ENCODE measurements at places on chromosomes 4 and X.
A peak's percentile ranks its signal among the peaks of the same experiment; 100 is the strongest.

DNA sequence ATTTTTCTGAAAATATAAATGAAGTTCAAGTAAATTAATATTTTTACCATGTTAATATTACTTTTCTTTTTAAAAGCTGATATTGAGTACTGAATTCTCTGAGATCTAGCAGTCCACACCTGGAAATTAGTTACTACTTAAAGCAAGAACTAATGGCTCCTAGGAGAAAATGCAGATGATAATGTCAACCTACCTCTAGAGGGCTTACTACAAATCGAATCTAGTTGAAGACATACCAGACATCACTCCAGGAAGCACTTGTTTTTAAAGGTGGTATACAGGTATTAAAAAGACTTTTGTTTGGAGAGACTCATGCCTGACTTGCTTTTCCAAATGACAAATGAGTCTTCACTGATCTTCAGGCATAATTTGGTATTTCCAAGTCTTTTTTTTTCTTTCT is 516.4 kb upstream of the BOD1L1 start:
- DNase-seq, result no peak

GRCh38 chr4:77202491-77202890 is 45.5 kb downstream of the CCNG2 start:
- no peak for DNase-seq

DNA sequence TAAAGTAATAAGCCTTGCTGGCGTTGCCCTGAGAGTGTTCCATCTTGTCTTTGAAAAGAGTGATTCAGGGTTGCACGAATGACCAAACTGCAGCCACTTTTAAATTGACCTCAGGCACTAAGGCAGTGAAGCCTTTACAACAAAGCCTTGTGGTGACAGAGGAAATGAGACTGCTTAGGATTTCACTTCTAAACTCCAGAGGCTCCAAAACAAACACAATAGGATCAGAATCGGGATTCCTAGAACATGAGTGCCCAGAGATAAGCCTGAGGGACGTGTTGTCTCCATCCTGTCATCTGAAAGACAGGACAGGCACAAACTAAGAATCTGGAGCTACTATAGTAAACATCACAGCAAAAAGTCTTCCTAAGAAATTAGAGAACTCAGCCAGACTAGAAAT is 405.2 kb downstream of the PPARGC1A start:
- DNase-seq, result no peak

DNA sequence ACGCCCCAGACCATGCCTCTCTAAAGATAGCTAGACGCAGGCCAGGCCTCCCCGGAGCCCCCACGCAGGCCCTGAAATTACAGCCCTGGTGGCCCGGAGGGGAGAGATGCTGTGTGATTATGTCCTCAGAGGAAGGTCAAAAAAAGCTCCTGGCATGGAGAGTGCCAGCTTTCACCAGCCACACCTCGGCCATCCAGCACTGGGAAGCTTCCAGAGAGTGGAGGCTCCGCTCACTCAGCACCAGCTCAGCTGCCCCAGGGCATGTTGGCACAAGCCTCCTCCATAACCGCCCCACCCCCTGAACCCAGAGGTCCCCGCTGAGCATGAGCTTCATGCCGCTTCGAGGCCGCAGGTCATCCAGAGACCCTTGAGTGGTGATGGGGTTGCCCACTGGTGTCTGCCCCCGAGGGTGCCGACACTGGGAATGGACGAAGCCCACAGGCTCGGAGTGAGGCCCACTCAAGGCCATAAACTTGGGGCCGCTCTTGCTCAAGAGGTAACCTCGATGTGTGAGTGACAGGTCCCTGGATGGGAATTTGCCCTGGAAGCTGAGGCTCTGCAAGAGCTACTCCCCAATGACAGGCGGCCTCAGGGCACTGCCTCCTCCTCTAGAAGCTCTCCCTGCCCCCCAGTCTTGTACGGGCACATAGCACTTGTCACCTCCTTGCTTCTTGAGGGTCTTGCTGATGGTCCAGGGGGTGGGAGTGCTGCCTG is 4.4 kb upstream of the BGN start:
- DNase-seq, result no peak

DNA sequence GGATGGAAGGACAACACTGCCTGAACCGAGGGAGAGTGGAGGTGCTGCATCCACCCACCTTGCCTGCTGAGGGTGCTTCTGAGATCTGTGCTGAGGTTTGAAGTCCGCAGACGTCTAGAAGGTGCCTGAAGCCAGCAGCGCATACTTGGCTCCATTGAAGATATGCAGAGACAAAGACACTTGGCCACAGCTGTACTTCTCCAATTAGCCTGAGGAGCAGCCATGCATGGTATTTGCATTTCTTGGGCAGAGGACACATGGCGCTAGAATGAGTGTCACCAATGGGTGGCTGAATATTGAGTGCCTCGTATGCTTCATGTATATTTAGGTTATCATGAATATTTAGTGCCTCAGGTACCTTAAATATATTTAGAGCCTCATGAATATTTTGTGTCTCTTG is 128.7 kb upstream of the ATP6AP2 start:
- no peak for DNase-seq

DNA sequence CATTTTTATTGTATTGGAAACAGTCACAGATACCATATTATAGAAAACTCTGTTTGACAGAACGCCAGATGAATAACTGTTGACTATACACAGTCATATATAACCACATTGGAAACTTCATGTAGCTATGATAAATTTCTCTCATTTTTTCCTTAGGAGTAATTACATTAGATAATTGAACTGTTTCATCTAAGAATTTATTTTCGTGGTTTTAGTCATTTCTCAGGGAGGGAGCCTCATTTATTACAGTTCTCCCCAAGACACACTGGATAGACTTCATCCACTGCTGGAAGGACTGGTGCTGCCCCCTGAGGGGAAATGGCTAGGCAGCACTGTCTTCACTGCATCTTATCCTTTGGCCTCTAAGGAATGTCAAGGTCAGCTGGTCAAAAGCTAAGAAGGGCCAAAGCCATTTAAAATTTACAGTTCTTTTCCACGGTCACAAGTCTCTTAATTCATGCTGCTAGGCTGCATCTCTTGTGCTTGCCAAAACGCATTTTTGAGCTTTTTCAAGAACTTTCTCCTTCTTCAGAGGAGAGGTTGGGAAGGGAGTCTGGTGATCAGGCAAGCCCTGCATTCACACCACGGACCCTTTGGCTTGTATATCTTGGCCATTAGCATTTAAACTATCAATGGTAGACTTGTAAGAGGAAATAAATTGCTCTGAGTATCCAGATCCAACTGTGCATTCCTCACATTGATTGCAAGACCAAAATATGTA is 145.1 kb downstream of the CBR4 start:
- DNase-seq, result peak; percentile 68

- no peak for DNase-seq
Measured at GRCh38 chrX:77949840-77950239, 19.6 kb downstream of the PGAM4 start.

DNA sequence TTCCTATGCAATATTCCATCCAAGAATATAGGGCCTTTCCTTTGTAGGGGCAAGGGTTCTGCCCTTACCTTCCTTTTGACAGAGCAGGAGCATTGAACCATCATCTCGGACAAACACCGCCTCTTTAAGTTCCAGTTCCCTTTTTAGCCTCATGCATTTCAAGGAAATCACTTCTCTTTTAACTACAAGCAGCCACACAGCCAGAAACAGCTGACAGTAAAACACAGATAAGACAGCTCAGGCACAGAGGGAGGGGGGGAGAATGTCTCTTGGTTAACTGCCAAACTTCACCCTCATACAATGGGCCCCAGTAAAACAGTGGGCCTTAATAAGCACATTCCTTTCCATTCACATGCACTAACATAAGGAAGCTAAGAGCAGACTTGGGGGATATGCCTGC is 648.3 kb downstream of the GABRG1 start:
- DNase-seq, result no peak

- DNase-seq, result no peak
Measured at GRCh38 chrX:47638816-47639215, 9.1 kb upstream of the CFP start.

DNA sequence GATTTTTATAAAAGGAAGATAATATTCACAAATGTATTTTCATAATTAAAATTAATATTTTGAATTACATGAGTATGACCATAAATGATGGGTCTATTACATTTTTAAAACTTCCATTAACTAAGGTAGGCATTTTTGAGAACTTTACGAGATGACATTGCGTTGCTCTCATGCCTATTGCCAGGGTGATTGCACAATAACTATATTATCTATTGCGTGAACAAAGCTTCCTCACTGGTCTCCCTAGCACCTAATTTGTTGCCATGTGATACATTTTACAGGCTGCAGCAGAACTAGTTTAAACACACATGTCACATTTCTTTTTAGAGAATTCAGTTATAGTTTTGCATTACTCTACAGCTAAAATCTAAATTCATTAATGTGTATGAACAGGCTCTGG is 289.7 kb upstream of the GRID2 start:
- no peak for DNase-seq

DNA sequence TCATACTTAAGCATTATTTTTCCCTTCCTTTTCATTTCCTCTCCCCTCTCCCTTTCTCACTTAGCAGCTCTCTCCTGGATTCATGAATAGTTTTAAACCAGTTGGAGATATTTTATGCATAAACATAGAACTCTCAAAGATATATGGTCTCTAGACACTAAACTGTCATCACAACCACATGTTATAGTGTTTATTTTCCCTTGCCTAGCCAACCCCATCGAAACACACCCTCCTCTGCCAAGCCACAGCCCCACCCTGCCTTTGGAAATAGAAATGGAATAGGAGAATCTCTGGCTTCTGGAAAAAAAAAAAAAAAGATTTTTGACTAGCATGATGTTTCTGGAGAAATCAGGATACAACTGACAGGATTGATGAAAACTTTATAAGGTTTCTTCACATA is 64.8 kb upstream of the RBPJ start:
- no peak for DNase-seq

DNA sequence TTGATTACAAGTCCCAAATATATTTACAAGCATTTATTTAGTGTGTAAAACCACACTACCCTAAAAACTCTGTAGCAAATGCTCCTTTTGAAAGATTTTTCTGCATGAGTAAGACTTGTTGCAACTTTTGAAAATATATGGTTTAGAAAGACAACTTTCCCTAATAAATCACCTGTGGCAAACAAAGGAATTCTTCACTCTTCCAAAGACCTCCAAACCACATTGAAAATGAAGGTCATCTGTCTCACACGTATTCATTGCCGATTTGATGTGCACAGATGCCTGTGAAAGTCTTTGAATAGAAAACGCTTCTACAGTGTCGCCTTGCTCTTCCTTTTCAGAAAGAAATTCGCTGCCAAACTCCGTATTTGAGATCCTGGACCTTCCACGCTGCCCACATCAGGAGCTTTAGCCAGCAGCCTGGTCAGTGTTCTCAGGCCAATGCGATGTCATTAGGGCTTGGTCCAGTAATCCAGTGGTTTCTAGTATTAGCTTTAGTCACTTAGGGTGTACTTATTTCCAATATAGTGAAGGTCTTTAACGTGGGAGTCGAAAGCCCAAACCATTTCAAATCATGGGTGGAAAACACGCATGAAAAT is 22.2 kb downstream of the SPINK2 start:
- no peak for DNase-seq

GRCh38 chr4:154277172-154277571 is 214.4 kb downstream of the DCHS2 start:
- DNase-seq, result no peak

GRCh38 chr4:181702864-181703495 is 540.2 kb upstream of the TENM3 start:
- no peak for DNase-seq

GRCh38 chrX:134396174-134396573 is 63.8 kb upstream of the HPRT1 start:
- DNase-seq, result no peak

- no peak for DNase-seq
Measured at GRCh38 chr4:109728385-109728784, 1.5 kb downstream of the PLA2G12A start.

DNA sequence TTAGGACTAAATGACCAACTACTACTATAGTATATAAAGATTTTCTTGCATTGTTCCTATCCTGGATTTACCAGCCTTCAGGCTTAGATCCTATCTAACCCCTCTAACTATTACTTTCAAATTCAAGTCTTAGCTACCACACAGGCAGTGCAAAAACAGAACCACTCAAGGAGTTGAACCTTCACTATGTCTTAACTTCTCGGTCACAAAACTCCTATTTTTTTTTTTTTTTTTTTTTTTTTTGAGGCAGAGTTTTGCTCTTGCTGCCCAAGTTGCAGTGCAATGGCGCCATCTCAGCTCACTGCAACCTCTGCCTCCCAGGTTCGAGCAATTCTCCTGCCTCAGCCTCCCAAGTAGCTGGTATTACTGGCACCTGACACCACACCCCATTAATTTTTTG is 6.3 kb upstream of the FAM200B start:
- DNase-seq, result no peak

GRCh38 chr4:87506974-87507701 is 22.0 kb downstream of the SPARCL1 start:
- peak; percentile 81 for DNase-seq

GRCh38 chrX:130094696-130095095 is 15.6 kb downstream of the ELF4 start:
- DNase-seq, result no peak

GRCh38 chr4:169071747-169072146 is 61.7 kb upstream of the CBR4 start:
- no peak for DNase-seq

DNA sequence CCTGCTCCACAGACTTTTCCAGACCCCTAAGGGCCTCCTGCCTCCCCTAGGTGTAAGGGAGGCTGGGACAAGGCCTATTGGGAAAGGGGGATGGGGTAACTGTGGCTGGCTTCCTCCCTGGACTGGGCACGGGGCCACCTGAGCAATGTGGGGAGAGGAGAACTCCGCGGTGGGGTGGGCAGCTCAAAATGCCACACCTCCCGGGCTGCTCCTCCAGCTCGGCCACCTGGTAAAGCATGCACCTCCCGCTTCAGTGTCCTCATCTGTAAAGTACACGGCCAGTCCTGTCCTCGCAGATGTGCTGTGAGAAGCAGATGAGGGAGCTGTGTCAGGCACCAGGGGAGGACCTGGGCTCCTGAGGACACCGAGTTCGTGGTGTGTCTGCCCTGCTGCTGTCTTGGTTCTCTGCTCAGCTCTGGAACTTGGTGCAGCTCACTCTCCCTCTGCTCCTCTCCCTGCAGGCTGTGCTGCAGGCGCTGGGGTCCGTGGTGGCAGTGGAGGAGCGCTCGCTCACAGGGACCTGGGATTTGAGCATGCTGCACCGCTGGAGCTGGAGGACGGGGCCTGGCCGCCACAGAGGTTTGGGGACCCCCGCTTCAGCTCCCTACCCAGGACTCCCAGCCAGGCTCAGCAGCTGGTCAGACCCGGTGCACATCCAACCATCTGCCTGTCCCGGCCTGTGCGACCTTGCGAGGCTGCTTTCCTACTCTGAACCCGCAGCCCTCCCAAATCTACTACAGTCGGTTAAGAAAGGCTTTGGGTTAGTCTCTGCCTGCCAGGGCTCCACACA is 20.8 kb upstream of the MRFAP1 start:
- DNase-seq, result no peak

GRCh38 chrX:34918091-34918736 is 24.4 kb upstream of the FAM47B start:
- no peak for DNase-seq
